Activated CD8-positive, alpha-beta T cell treated with anti-CD3 and anti-CD28 coated beads for 36 hours (primary cell): ENCODE measurements at places on chromosomes 11 and 22. TPM values are rescaled to one million over a fixed set of nuclear protein-coding genes. Genes with fewer than 3 reads are reported as not detected.

GRCh38 chr11:2139621-2140337 is 590 bp upstream of the IGF2 start:
- DNase-seq, result no peak

DNA sequence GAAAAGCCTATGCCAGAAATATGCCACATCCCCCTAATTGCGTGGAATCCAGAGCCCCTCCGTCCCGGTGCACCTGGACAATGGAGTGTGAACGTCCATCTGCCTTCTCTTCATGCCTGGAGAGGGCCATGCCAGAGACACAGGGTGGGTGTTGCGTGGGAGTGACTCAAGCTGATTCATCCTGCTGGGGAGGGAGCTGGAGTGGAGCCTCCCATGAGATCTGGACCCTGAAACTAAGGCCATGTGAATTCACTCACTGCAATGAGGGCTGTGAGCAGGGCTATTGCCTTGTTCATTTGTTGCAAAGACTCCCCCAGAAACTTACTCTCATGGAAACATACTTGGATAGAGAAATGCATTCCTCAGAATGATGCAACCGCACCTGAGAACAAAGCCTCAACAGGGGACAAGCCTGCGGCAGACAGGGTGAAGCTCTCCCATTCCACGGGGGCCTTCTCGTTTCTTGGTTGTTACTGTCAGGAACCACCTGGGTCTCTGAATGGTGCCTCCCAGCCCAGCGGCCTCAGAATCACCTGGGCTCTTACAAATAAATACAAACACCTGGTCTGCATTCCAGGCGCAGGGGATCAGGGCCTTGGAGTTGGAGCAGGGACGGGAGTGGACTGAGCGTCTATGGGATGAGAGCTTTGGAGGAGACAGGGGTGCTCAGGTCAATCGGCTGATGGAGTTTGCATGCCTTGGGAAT is 1031.2 kb downstream of the BRD1 start:
- DNase-seq, result no peak

- DNase-seq, result no peak
These were observed 11.7 kb downstream of the TRPM5 start for GRCh38 chr11:2432628-2433071.

- no peak for DNase-seq
These were observed 4.0 kb upstream of the PRDM11 start for GRCh38 chr11:45142241-45143055.

The SSTR3 gene
- 8.5 TPM for total RNA-seq

The KLHL35 gene
- total RNA-seq, result 0.16 TPM

The MYO7A gene
- 0.14 TPM for total RNA-seq
